ENCODE measurements at places on chromosomes 1 and 21.

DNA sequence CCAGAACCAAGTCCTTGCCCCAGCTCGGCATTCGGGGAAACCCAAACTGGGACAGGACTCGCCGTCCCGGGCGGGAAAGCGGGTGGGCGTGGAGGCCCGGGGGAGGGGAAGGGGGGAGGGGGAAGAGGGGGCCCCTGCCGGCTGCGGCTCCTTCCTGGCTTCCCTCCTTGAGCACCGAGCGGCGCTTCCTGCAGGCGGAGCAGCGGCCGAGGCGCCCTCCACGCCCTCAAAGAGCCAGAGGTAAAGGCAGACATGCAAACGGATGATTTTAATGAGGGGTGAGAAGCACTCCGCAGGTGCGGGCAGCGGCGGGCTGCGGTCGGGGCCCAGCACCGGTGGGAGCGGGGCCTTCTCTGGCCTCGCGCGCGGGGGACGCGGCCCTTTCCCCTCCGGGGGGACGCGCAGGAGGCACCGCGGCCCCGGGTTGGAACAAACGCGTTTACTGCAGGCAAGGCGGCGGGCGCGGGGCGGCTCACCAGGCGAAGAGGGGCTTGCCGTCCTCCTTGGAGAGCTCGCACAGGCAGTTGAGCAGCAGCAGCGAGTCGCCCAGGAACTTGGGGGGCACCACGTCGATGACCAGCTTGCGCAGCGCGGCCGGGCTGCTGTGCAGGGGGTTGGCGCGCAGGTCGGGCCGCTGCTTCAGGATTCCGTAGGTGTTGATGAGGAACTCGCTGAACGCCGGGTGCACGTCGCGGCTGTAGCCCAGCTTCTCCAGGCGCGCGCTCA is 5.7 kb upstream of the FTCD start:
- no peak for DNase-seq

DNA sequence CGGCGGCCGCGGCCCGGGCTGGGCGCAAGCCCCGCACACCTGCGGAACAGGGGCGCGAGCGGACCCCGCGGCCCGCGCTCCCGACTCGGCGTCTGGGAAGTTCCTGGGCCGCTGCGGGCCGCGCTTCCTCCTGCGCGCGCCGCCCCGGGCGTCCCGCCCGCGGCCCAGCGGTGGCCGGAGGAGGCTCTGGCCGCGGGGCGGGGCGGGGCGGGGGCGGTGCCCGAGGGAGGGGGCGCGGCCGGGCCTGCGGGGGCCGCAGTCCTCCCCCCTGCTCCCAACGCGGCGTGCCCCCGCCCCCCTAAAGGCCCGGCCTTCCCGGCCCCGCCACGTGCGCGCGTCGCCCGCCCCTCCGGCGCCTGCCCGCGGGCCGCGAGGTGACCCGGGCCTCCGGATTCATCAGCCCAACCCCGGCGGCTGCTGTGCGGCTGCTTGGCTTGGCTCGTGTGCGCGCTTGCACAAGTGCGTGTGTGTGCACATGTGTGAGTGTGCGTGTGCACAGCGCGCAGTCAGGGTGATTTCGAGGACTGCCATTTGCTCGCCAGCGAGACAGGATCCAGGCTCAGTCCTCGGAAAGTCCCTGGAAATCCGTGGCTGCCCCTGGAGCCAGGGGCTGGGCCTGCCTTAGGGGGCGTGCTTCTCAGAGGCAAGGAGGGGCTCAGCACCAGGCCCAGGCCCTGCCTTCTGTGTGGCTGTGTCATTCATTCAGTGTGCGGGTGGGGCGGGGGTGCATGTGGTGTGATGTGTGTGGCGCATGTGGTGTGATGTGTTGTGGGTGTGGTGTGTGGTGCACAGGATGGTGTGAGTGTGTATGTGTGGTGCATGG is at the start of gene C2CD2:
Gene C2CD2, minus strand, starts transcription at position 188 of the 823 bp plus-strand sequence. CDS start 370 bp downstream, outside the sequence.
- DNase-seq: no peak

- no peak for DNase-seq
These were observed 146.3 kb upstream of the PKN2 start for GRCh38 chr1:88537787-88538186.

- no peak for DNase-seq
These were observed 19.4 kb downstream of the RPS6KC1 start for GRCh38 chr1:213070406-213070805.

GRCh38 chr1:44802306-44803061 is 2.3 kb downstream of the PLK3 start:
- DNase-seq: no peak

DNA sequence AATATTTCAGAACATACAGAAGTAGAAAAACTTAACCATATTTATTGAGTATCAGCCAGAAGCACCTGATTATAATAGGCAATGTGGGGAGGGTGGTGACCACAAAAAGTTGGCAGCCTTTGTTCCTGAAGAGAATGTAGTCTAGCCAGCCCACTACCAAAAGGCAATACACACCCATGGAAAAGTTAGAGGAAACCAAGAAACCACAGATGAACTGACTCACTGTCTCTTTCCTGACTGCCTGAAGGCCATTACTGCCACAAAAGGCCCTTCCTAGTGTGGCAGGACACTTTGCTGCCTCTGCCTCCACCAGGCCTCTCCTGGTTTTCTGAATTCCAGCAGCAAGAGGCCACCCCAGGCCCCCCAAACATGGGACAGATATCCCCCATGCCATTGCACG is 14.6 kb upstream of the PROX1 start:
- no peak for DNase-seq

- DNase-seq: no peak
These were observed 1048.1 kb downstream of the BRINP3 start for GRCh38 chr1:189429610-189430009.

DNA sequence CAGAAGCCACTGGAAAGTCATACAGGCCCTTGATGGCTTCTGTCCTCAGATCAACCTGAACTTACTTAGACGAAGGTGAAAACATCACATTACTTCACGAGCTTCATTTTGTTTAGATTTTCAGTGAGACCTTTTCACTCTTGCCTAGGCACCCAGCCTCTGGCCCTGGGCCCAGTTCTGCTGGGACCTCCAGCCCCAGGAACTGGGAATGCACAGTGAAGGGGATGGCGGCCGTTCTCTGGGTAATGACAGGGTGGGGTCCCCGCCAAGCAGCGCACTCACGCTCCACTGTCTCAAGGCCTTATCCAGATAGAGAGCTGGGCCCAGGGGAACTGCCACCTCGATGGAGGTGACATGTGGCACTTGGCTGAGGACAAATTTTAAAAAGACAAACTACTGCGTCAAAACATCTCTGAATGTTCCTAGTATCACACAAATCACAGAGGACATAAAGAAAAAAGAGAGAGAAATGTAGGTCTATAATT is 54.8 kb downstream of the NPHP4 start:
- DNase-seq: no peak

GRCh38 chr1:165876121-165876520 is 48.7 kb downstream of the UCK2 start:
- no peak for DNase-seq

GRCh38 chr1:67559222-67559700 is 125.7 kb upstream of the GADD45A start:
- DNase-seq: no peak

DNA sequence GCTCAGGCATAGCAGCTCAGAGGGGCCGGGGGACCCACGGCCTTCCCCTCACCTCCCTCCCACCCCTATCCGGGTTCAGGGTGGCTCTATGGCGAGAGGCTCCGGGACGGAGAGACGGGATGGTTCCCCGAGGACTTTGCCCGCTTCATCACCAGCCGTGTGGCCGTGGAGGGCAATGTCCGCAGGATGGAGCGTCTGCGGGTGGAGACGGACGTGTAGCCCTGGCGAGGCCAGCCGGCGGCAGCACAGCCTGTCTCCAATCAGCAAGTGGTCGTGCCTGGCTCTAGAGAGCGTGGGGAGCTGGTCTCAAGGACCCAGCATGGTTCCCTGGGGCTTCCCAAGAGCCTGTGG is 25.9 kb downstream of the ARHGEF16 start:
- DNase-seq: no peak

DNA sequence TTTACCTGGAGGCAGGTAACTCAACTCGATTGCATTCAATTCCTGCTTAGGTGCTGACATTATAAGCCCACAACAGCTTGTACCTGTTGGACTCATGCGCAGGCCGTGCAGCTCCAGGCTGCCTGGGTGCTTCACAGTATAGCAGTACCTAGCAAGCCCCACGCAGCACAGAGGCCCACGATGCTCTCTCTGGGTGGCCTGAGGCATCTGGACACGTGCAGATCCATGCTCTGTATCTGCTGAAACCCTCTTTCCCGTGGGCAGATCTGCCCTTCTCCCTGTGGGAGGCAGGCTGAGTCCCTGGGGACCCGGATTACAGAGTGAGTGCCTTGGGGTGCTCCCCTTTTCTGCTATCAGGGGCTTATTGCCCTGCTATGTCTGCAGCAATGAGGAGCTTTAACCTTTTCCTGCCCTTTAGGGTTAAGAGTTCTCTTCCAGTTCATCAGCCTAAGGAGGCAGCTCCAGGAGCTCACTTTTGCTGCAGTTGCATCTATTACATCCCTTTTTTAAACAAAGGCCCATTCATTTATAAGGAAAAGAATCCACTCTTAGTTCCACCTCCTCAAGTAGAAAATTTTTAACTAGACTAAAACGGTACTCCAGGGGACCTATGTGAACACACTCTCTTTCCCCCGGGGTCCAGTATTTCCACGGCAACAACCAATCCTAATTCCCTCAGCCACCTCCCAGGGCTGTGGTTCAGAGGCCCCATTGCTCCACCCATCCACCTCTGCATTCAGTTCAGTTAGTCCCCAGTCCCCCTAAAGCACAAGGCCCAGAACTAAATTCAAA is 19.3 kb downstream of the ITPKB start:
- no peak for DNase-seq

- DNase-seq: no peak
These were observed 883 bp downstream of the LAMTOR2 start for GRCh38 chr1:156055281-156056048.

GRCh38 chr1:5757187-5757805 is 234.9 kb downstream of the NPHP4 start:
- no peak for DNase-seq

- DNase-seq: no peak
These were observed 33.5 kb downstream of the CAPN8 start for GRCh38 chr1:223631956-223632355.

DNA sequence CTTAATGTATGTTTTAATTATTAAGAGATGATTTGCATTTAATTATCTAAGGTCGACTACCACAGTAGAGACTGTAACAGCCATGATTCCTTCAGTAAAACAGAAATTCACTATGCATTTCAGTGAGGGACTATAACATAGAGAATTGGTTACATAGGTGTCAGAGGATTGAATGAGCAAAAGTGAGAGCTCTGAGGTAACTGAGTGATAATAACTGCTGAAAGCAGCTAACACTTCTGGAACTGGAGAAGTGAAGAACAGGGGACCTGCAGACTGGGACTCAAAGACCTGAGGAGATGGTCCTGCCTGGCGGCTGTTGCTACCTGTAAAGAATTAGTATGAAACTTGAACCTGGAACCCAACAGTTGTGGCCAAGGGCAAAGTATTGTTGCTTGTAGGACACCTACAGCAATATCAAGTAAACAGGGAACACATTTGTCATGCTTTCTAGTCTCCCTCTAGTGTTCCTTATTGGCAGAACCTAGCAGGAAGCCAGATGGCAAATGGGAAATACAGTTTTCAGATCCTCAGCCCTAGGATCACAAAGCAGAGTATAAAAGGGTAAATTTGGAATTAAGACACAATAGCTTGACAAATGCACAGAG is 110.6 kb downstream of the HS2ST1 start:
- DNase-seq: no peak

GRCh38 chr21:32795802-32796559 is 24.4 kb upstream of the PAXBP1 start:
- no peak for DNase-seq

DNA sequence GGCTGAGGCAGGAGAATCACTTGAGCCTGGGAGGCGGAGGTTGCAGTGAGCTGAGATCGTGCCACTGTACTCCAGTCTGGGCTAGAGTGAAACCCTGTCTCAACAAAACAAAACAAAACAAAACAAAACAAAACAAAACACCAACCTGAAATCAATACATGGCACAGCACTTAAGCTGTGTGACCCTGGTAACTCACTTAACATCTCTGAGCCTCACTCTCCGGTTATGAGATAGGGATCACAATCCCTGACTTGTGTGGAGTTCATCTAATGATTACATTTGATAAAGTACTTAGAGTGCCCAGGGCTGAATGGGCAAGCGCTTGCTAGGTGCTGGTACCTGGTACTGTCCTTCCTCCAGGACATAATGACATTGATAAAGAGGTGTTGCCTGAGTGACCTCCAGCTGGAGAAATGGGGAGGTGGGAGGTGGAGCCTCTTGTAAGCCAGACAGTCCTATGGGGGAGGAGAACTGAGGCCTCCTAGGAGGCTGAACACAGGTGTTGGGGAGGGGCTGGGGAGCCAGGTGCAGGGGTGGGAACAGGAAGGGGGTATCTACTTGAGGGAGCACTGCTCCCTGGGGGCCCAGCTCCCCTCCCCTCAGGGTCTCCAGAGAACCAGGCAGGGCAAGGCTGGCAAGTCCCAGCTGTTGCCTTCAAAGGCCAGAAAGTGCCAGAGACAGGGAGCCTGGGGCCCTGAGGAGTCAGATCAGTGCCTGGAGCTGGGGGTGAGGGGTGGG is 17.9 kb downstream of the FOXO6 start:
- no peak for DNase-seq

GRCh38 chr1:43975249-43975961 is 645 bp downstream of the ATP6V0B start:
- DNase-seq: no peak

DNA sequence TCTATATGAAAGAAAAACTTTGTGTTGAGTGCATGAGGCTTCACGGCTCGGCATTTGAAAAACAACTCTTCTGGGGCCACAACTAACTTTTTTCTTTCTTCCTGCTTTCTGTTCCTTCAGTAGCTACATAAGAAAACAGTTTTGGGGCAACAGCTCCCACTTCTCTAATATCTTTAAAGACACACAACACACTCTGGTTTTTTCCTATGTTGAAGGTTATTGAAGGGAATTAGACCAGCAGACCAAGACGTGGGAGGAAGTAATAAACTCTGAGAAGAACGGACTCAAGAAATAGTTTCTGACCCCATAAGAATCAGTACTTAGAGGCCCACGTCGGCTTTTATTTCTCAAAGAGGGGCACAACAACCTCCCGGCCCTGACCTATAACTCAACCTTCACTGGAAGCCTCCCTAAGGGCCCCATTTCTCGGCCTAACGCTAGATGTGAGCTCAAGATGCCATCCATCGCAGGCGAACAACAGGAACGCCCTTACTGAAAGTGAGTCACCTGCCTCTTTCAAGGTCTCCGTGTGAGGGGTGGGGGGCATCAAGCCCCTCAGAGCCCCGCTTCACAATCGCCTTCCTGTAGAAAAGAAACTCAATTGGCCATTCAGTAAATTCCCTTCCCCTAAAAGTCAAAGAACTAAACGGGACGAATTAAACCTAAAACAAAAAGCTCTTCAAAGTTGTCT is 844 bp downstream of the ZMYM6 start:
- no peak for DNase-seq

- DNase-seq: no peak
These were observed 56.5 kb downstream of the GALNT2 start for GRCh38 chr1:230123280-230124185.

DNA sequence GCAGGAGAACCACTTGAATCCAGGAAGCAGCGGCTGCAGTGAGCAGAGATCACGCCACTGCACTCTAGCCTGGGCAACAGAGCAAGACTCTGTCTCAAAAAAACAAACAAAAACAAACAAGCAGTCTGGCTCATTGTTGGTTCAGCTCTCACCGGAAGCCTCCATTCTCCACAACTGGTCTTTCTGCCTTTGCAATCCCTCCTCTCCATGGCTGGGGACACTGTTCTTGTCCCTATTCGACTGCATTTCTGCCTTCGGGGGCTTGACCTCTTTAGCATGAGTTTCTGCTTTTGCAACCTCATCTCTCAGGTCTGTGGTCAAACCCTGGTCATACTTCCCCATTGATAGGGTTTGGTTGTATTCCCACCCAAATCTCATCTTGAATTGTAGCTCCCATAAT is 216.3 kb upstream of the NR5A2 start:
- no peak for DNase-seq

GRCh38 chr1:156704930-156705320 is 458 bp downstream of the CRABP2 start:
- no peak for DNase-seq

All from central memory CD8-positive, alpha-beta T cell (primary cell).